ENCODE measurements at places on chromosomes 5 and 9. TPM values are rescaled to one million over a fixed set of nuclear protein-coding genes. Genes with fewer than 3 reads are reported as not detected.

IL13 gene
- not detected for total RNA-seq

ADAMTS12 gene
- 1.7 TPM for total RNA-seq

DNA sequence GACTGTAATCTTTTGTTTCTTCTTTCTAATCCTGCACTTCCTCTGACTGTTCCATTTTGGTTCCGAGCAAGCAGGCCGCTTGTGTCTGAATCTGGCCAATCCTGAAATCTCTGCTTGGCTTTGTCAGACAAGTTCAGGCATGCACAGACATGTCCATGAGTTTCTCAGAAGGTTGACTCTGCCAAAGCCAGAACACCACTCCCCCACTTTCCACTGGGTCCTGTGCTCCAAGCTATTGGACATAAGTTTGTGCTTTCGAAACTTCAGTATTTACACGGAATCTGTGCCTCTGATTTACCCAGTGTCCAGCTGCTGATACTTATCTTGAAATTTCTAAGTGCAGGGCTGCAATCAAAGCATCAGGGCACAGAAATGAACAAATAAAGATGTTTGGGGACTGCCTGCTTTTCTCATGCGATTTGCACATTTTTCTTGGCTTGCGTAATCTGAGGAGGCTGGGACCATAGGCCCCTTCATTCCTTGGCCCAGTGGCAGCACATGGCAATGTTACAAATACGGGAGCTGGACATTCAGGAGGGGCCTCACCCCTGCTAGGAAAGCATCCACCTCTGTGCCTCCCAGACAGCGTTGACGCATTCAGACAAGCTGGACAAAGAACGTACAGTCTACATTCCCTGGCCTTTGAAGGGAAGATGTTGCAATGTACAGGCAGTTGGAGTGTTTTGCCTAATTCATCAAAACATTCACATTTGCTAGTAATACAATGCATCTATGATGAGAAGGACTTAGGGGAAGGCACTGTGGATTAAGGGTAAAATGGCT is 209.2 kb upstream of the PAPPA start:
- DNase-seq = peak; percentile 80

- DNase-seq = no peak
Measured at GRCh38 chr9:124754289-124754688, 16.8 kb downstream of the NR6A1 start.

DNA sequence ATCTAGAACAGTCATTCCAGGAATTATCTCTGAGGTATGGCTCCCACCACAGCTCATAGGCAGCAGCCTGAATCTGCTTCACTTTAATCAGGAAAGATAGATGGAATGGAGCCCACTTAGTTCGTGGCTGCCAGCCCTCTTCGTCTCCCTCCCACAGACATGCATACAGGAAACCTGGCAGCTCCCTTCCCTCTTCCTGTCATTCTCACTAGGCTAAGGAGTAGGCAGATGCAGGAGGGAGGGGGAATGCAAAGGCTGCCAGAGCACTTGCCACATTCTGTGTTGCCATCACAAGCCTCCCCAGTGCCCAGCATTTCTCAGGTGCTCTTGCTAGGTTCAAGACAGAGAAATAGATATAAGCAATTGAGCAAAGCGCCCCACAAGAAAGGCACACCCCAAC is 378.9 kb downstream of the ELAVL2 start:
- no peak for DNase-seq

GRCh38 chr5:17255471-17256021 is 38.1 kb downstream of the BASP1 start:
- no peak for DNase-seq

- DNase-seq = no peak
Measured at GRCh38 chr9:132582276-132582785, at the start of gene BARHL1. BARHL1 (plus strand) TSS chr9:132582606; CDS start chr9:132582798, 192 bp downstream.

DNA sequence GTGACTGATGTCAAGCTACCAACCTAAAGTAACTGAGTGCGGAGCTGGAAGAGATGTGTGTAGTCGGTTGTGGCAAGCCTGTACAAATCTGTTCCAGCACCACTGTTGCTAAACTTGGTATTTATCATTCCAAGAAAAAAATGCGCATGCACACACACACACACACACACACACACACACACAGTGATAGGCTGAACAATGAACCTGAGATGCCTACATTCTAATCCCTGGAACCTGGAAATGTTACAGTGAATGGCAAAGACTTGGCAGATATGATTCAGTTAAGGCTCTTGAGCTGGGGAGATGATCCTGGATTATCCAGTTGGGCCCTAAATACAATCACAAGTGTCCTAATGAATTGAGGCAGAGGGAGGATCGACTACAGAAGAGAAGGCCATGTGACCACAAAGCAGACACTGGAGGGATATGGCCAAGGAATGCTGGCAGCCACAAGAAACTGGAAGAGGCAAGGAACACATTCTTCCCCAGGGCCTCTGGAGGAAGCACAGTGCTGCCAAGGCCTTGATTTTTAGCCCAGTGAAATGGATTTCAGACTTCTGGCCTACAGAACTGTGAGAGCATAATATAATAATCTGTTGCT is 49.7 kb upstream of the LHFPL2 start:
- no peak for DNase-seq

DNA sequence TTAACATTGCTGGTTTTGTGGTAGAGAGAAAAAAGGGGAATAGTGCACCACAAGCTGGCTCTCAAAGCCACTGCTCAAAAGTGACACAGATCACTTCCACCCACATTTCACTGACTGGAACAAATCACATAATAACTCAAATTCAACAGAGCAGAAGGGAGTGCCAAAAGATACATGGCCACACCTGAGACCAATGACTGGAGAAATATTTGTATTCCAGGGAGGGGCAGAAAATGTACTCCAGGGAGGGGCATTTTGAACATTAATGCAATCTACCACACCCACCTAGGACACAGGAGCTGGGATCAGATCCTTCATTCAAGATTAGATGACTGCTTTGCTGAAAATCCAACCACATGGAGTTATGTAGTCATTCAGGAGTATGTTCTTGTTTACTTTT is 44.8 kb upstream of the ALDOB start:
- DNase-seq = peak; percentile 52

DNA sequence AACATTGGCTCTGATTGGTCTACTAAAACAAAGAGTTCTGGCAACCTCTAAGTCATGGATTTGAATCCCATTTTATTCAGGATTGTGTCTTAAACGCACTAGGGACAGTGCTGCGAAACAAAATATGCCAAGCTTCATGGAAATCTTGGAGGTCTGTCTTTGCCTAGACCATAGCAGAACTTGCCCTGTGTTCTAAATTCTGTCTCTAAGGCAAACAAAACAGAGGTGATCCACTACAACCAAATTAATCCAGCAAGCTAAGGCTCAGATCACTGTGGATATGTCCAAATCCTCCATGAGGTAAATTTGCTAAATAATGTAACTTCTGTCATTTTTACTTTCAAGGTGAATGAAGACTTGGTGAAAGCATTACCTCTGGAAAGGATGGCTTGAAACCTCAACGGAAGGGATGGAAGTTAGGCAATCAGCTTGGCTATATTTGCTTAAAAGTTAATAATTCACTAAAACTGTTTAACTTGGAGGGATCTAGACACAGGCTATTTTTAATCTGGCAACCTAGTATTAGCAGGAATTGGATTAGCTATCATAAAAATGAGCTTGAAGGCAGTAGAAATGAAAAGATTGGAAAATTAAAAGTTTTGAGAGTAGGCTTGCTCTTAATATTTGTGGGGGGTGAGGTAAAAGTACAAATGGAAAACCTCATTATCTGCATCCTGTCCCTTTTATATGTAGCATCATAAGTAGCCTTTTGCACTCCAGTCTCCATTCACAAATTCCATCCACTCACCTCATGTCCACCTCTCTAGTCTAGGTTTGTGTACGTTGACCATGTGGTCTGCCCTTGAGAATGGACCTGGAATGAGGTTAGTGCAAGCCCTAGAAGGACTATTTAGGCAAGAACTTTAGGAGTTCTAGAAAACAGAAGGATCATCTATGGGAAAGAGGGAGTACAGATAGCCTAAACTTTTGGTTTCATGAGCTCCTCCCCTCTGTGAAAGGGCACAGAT is 176.2 kb downstream of the SMC2 start:
- DNase-seq = no peak

PDE8B gene
- total RNA-seq = 10.1 TPM

DNA sequence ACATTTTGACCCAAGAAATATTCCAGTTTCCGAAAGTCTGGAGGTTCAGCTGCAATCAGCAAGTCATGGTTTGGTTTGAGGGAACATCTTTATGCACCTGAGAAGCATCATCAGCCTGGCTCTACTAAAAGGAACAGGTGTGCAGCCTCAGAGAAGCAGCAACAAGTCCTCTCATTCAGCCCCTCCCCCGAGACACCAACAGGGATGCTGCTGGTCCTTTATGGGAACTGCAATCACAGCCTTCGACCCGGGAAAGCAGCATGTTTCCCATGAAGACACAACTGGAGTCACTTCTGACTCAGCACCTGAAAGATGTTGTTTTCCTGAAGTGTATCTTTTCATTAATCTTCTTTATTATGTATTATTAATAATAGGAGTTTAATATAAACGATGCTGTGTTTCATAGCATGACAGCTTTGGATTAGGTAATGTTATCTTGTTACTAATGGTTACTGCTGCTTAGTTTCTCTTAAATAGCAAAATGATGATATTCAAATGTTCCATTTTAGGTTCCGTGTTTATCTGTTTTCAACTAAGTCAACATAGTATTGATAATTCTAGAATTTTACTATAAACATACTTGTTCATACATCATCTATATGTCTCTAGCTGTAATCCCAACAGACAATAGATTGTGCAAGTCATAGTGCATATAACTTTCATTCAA is 15.6 kb upstream of the NREP start:
- DNase-seq = no peak

DNA sequence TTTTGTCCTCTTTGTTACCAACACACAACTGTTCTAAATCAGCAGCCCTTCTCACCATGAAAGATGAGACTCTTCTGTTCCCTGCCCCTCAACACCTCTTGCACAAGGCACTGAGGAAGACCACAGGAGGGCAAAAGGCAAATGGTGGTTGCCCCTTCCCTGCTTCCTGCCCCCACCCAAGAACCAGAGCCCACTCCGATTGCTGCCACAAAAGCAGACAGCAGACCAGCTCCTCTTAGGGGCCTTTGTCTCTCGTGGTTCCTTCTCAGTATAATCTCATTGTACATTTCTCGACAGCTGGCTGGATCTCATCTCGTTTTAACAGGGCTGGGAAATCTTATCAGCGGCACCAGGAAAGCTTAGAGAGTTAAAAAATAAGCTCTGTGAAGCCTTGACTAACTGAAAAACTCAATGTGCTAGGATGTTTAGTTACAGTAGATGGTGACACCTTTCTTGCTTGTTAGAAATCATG is 1.1 kb downstream of the MVB12B start:
- DNase-seq = no peak

DNA sequence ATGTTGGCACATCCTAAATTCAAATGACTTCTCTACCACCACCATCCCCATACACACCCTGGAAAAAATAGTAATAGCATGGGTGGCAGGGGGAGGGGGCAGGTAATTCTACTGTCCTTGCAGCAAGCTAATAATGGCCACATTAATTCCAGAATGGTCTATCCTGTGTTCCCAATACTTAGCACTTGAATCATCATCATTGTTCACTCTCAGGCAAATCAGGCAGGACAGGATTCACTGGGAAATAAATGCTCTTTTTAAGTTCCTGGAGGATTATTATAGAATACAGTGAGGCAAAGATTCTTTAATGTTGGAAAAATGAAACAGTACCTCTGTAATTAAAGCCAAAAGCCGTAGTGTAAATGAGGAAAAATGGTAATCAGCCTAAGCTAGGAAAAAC is 254.5 kb downstream of the ARRDC3 start:
- no peak for DNase-seq

GRCh38 chr9:28177142-28177541 is 603.9 kb upstream of the C9orf72 start:
- no peak for DNase-seq

GRCh38 chr9:27247756-27248155 is 49.2 kb downstream of the EQTN start:
- peak; percentile 46 for DNase-seq

DNA sequence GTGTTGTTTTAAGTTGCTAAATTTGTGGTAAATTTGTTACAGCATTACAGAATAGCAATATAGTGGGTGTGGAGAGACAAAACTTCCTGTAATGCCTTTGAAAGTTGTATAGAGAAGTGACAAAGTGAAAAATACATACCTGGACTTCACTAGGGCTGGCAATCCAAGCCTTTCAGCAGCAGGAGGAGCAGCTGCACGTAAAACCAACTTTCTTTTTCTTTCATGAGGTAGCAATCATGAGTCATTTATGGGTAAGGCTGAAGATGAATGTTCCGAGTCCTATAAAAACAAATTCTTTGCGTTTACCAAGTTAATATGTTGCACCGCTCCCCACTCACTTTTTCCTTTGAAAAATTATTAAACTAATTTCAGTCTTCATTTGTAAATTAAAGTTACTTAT is 1138.2 kb downstream of the TAF11L14 start:
- no peak for DNase-seq

DNA sequence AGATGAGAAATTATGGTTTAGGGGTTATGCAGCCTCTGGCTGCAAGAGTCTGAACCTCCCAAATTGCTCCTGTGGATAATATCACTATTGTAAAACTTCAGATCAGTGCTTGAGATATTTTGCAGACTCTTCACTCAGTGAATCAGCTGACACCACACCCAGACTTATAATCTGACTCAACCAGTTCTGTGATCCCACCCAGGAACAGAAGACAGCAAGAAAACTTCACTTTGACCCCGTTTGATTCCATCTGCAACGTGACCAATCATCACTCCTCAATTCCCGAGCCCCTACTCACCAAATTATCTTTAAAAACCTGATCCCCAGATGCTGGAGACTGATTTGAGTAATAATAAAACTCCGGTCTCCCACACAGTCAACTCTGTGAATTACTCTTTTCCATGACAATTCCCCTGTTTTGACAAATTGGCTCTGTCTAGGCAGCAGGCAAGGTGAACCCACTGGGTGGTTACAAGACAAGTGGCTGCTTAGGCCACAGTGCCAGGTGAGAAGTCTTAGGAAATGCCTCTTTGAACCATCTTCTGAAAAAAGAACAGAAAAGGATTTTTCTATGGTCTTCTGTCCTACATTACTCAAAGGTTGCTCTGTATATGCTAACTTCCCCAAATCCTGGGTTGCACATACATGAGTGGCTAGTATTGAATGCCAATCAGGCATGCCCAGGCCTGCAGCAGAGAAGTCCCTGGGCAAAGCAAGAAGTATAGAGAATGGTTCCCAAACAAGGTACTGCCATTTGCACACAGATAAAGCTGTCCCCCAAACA is 588.0 kb downstream of the PRELID2 start:
- no peak for DNase-seq

FAM221B gene
- total RNA-seq = 0.26 TPM

DNA sequence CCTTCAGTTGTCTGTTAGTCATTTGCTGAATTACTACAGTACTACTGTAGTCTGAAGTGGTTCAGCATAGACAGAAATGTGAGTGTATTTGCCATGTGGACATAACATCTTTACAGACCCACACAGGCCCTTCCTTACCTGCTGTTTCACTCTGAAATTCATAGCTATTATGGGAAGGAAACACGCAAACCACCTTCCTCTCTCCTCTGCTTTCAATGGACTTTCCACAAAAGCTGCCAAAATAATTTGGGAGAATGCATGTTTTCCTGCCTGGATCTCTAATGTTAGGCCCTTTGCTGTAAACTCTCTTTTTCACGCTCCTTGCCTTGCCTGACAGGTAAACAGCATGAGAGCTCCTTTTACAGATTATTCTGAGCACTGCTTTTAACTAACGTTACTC is 294.0 kb downstream of the GLIS3 start:
- DNase-seq = no peak

PCDHA4 gene
- 1.5 TPM for total RNA-seq

GRCh38 chr5:39264528-39264927 is 45.2 kb upstream of the FYB1 start:
- no peak for DNase-seq

LECT2 gene
- total RNA-seq = not detected

- no peak for DNase-seq
Measured at GRCh38 chr5:169296419-169297143, 4.4 kb downstream of the SLIT3 start.

FKTN gene
- 33.7 TPM for total RNA-seq

All from ureter (tissue), 1 donor.